HEK293T (cell line): ENCODE measurements at places on chromosomes 7 and 10.
A peak's percentile ranks its signal among the peaks of the same experiment; 100 is the strongest.

DNA sequence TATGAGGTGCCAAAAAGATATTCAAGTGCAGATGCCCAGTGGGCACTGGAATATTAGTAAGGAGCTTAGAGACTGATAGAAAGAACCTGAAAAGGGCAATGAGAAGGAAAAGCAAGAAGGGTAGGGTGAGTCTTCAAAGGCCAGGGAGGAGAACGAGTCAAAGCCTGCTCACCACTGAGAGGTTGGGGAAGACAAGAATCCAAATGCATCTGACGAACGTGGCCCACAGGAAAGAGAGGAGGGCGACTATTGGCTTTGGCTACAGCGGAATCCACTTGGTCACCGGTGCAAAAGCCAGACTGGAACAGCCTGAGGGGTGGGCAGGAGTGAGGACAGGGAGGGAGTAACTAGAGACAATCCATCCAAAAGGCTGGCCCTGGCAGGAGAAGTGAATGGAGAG is 216.7 kb upstream of the KLF14 start:
- DNase-seq: no peak

DNA sequence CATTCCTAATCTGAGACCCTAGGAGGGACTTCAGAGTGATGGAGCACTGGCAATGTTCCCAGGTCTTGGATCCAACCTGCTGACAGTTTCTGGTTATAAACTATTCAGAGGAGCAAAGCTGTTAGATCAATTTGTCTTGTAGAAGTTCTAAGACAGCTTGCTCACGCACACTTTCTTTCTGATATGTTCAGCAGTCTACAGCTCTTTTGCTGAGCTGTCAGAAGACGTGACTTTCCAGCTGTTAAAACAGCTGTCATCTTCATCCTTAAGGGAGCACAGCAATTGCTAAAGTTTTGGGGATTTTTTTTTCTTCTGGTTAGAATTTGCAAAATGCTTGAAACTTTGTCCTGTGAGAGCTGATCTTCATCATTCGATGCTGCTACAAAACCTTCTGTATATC is 823.1 kb downstream of the SORCS1 start:
- no peak for DNase-seq

DNA sequence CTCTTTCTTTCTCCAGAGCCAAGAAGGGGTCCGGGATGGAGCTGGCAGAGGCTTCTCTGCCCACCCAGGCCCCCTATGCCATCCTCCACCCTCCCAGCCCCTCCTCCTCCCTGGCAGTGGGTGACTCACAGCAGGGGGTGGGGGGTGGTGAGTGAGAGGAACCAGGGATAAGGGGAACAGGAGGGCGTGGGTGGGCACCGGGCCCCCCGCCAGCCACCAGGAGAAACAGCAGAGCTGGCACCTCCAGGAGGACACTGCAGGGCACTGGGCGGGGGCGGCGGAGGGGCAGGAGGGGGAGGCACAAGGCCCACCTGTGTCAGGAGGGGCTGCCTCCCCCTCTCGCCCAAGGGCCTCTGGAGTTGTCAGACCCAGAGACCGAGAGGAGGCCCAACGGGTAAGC is 56.0 kb downstream of the CAMK2B start:
- no peak for DNase-seq

GRCh38 chr10:114061789-114062188 is 18.1 kb downstream of the ADRB1 start:
- no peak for DNase-seq

DNA sequence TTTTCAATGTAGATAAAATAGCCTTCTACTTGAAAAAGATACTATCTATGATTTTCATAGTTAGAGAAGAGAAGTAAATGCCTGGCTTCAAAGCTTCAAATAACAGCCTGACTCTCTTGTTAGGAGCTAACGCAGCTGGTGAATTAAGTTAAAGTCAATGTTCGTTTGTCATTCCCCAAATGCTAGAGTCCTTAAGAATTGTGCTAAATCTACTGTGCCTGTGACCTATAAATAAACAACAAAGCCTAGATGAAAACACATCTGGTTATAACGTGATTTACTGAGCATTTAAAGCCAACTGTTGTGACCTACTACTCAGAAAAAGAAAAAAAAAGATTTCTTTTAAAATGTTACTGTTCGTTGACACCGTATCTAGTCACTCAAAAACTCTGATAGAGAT is 134.7 kb downstream of the POLR1F start:
- DNase-seq: no peak

DNA sequence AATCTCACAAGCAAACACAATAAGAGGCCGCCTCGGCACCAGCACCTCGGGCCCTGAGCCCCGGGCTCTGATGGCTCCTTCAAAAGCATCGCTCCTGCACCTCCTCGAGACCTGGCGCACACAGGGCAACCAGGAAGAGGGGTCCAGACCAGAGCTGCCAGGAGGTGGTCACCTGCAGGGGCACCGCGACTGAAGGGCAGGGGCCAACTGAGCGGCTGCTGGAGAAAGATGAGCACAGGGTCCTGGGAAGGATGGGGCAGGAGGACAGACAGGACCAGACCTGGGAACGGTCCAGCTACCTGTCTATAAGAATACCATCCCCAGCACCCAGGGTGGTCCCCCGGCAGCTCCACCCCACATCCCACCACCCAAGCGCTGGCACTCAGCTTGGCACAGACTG is 20.8 kb downstream of the MAD1L1 start:
- DNase-seq: no peak

- no peak for DNase-seq
Measured at GRCh38 chr10:125103466-125103865, 56.9 kb downstream of the CTBP2 start.

- no peak for DNase-seq
Measured at GRCh38 chr10:131537281-131537680, 225.8 kb upstream of the TCERG1L start.

GRCh38 chr10:22911889-22912762 is 15.7 kb upstream of the ARMC3 start:
- peak; percentile 60 for DNase-seq

- peak; percentile 70 for DNase-seq
Measured at GRCh38 chr10:80596391-80597257, 58.9 kb downstream of the SH2D4B start.
